ENCODE measurements at places on chromosomes 5 and 9. TPM values are rescaled to one million over a fixed set of nuclear protein-coding genes. Genes with fewer than 3 reads are reported as not detected.

DNA sequence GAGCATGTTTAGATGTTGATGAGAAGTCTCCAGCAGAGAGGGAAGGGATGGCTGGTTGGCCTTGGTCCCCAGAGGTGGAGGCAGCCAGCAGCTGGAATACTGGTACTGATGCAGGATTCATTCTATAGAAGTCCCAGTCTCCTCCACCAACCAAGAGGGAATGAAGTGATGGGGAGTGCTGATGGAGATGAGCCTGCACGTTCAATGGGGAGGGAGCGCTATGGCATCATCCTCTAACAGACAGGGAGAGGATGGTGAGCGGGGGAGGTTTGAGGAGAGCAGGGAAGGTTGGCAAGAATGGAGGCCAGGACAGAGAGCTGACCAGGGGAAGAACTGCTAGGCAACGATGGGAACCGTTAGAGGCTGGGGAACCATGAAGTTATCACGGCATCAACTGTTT is 159.8 kb upstream of the MVB12B start:
- no peak for DNase-seq

GRCh38 chr5:180159756-180160155 is 49.3 kb downstream of the RASGEF1C start:
- DNase-seq: no peak

DNA sequence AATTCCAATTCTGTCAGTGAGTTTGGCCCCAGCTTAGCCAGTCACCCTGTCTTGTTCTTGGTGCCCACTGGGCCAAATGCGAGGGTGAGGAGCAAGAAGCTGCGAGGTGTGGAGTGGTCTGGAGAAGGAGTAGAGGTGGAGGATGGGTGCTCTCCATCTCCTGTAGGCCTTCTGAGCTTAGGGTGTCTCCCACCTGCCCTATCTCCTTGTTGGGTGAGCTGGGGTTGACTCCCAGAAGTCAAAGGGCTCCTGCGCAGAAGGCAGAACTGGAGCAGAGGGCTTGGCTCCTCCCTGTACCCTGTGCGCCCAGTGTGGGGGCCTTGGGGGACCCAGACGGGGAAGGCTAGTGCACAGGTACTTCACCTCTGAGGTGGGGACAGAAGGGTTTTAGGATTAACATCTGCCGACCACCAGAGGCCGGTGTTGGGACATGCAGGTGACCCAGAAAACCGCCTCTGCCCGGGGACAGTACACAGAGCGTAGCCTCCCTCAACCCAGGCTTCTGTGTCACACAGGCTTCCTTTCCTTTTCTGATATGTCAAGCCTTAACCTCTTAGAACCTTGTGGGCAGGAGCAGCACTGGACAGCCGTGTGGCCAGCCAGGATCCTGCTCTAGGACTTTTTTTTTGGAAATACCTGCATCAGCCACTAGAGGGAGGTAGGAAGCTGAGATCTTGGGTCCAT is 16.9 kb downstream of the IL5 start:
- DNase-seq: no peak

- no peak for DNase-seq
Observed at GRCh38 chr9:27369591-27369990, 72.6 kb upstream of the EQTN start.

PCDHA1 gene
- total RNA-seq: not detected

DNA sequence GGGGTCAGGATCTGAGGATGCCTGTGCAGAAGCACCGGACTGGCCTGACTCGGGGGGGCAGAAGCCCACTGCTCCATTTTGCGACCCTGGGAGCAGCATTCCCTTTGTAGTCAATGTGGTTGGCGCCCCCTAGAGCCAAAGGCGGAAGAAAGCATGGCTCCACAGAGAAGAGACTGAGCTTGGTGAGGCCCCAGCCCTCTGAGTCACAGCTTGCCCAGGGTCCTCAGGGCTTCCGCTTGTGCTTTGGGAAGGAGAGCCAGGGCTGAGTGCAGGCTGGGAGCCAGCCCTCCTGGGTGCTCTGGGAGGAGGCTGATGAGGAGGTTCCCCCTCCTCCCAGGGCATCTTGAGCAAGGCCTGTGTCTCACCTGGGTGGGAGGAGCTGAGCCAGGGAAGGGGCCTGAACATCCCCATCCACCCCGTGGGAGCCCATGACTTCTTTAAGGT is 5.5 kb upstream of the AQP3 start:
- no peak for DNase-seq

GRCh38 chr5:65760504-65761275 is 38.7 kb downstream of the NLN start:
- DNase-seq: peak; percentile 41

DNA sequence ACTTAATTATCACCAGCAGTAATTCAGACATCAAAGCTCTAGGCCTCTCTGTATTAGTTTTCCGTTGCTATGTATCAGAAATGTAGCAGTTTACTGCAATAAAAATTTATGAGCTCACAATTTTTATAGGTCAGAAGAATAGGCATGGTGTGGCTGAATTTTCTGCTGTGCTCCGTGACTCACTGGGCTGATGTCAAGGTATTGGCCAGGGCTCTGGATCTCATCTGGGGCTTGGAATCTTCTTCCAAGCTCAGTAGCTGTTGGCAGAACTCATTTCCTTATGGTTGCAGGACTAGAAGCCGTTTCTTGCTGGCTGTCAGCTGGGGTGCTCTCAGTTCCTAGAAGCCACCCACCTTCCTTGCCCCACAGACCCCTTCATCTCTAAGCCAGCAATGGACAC is 66.3 kb downstream of the PSAT1 start:
- DNase-seq: no peak

GRCh38 chr5:58932057-58932612 is 349.3 kb downstream of the RAB3C start:
- no peak for DNase-seq

MPDZ gene
- not detected for total RNA-seq

DNA sequence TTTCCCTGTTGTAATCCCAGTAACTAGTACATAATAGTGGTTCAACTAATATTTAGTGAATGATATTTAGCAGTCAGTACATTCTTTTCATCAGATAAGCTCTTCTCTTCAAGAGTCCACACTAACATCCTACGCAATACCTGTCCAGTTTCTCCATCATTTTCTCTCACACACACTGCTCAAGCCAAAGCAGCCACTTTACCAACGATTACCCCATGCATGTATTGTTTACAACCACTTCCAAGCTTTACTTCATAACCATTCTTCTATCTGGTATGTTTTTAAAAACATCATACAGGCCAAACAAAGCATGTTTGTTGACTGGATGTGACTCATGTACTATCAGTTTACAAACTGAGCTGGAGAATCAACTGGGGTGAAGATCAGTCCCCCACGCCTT is 7.3 kb downstream of the UBTD2 start:
- DNase-seq: no peak

FAM163B gene
- not detected for total RNA-seq

DNA sequence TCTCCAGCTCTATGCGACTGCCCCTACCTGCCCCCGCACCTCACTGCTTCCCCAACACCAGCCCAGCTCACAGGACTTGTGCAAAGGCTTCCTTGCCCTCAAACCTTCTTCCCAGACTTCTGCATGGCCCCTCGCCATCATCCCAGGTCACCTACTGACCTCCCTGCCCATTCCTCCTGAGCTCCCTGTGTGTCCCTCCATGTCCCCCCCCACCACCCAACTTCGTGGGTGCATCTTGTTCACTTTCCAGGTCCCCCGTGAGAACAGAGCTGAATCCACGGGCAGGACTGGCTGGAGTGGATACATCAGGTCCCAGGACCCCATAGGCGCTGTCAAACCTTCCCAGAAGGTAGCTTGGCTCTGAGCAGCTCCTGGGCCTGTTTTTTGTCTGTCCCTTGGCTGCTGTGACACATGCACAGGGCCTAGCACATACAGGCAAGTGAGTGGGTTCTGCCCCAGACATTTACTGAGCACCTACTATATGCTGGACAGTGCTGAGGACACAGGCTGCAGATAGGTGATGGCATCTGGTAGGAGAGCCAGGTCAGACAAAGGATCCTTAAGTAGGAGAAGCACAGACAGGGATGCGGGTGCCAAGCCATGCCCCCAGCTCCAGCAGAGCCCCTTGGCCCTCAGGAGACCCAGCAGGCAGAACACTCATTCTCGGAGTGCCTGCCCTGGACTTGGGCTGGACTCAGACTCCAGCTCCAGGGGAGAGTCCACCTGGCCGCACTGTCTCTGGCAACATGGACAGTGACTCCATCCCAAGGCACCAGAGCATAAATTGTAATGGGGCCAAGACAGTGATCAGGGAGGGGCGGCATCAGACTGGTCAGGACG is 15.0 kb downstream of the NINJ1 start:
- DNase-seq: no peak

- no peak for DNase-seq
Observed at GRCh38 chr5:55232271-55232984, 980 bp downstream of the CCNO start.

- peak; percentile 60 for DNase-seq
Observed at GRCh38 chr9:136093995-136094881, 851 bp downstream of the NACC2 start.

GRCh38 chr9:21904776-21905175 is 89.4 kb downstream of the CDKN2A start:
- DNase-seq: no peak

GRCh38 chr5:102921341-102922044 is 166.4 kb downstream of the PAM start:
- no peak for DNase-seq

- DNase-seq: no peak
Observed at GRCh38 chr9:26326563-26326962, 566.0 kb downstream of the CAAP1 start.

DNA sequence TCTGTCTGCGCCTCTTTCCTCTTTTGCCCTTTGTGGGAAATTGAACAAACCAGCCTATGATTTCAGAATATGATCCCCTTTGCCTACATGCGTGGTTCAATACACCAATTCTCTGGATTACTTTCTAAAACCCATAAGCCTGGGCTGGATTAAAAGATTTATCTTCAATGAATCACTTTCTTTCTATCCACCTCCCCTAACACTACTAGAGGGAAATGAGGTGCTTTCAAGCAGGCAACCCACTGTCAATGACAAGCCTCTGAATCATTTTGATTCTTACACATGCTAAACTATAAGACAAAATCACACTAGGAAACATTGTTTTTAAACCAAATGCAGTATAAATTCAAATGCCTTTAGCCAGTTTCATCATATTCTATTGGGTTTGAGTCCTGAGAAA is 257.5 kb downstream of the AGTPBP1 start:
- no peak for DNase-seq

DNA sequence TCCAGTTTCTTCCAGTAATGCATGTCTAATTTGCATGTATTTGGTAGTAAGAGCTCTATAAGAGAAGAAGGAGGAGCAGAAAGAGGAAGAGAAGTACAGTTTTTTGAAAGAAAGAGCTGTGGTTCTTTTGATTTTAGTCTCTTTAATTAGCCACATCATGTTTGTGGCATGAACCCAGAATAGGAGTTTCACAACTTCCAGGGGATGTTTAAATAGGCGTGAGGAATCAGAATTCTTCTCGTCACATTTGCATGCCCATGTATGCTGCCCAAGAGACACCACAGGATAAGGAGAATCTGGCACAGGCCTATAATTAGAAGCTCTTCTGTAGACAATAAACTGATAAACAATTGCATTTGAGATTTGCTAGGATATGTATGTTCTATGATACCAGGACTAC is 78.7 kb downstream of the GAS1 start:
- DNase-seq: no peak

- no peak for DNase-seq
Observed at GRCh38 chr9:3736161-3736560, 210.4 kb upstream of the RFX3 start.

PCA3 gene
- not detected for total RNA-seq

PHF24 gene
- not detected for total RNA-seq

TEX48 gene
- total RNA-seq: not detected

TRIM14 gene
- total RNA-seq: 23.5 TPM

PCDHB3 gene
- not detected for total RNA-seq

DNA sequence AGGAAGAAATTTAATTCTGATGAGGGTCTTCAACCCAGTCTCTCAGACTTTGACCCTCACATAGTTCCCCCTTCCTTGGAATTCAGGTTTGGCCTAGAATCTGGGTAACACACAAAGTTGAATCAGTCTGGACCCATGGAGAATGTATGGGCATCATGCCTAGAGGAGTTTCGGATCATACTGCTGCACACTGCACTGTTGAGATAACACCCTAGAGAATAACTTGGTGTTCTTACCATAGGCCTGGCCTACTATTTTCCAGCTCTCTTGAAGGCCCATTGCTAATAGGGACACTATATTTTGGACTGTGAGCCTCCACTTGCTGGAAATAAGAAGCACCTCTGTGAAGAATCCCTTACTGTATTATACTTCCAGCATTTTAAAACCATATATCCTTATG is 413.5 kb downstream of the PLK2 start:
- no peak for DNase-seq

DNA sequence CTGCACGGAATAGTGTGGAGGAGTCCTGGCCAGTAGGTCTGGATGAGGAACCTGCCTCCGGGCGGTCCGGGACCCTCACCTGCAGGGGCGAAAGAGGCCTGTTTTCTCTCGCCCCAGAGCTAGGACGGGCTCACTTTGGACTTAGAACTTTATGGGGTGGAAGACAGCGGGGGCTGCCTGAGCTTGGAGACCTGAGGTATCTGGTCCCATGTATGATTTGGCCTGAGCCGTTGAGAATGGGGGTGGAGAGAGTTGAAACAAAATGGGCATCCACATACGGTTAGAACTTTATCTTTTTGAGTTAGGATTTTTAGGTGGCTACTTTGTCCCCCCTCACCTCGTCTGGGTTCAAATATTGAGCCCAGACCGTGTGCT is 681 bp upstream of the ETF1 start:
- no peak for DNase-seq

DNA sequence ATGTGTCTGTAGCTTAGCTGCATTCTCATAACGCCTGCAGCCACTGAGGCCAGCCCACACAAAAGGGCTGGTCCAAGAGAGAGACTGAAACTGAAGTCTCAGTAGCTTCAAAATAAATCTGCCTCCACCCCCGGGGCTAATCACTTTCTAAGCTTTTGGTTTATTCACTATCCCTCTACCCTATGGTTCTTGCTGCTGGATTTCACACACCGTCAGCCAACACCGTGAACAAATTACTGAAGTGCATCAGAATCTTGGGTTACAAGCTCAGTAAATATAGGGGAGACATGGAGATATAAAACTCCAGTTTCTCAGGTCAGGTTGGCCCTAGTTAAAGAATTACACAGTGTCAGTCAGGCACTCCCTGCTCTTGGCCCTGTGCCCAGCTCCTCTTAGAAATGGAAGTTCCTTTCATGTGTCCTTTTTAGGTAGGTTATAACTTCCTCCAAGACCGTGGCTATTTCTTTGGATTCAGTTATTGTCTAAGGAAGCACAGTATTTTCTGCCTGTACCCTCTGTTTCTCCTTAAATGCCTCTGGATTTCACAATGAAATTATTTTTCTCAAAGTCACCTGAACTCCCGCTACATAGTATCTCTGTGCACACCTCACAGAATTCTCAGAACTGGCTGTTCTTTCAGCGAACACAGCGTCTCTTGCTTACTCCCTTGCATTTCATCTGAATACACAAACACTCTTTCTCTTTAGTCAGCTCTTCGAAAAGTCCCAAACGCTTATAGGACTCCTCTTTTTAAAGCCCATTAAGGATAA is 112.5 kb downstream of the FAM174A start:
- DNase-seq: peak; percentile 1

- DNase-seq: no peak
Observed at GRCh38 chr5:53263151-53263550, 153.6 kb upstream of the MOCS2 start.

- no peak for DNase-seq
Observed at GRCh38 chr5:15555176-15555575, 55.2 kb downstream of the FBXL7 start.

GRCh38 chr5:135605221-135605620 is 26.4 kb upstream of the CXCL14 start:
- DNase-seq: no peak

HTR4 gene
- not detected for total RNA-seq

- DNase-seq: no peak
Observed at GRCh38 chr5:96563816-96564215, 98.4 kb upstream of the CAST start.

STKLD1 gene
- total RNA-seq: 0.59 TPM

GRCh38 chr5:67426961-67427849 is 230.6 kb upstream of the CD180 start:
- DNase-seq: no peak

Data from CD4-positive, alpha-beta T cell (primary cell).